ENCODE measurements at places on chromosomes 1 and 21. TPM values are rescaled to one million over a fixed set of nuclear protein-coding genes. Genes with fewer than 3 reads are reported as not detected.

OR2T6 gene
- total RNA-seq: not detected

SAMD11 gene
- total RNA-seq: 3.4 TPM

LGR6 gene
- not detected for total RNA-seq

FABP3 gene
- 5.1 TPM for total RNA-seq

OR2L2 gene
- not detected for total RNA-seq

RHBDL2 gene
- 0.17 TPM for total RNA-seq

TSACC gene
- total RNA-seq: not detected

DPYD gene
- 46.6 TPM for total RNA-seq

TRIM45 gene
- total RNA-seq: 1.9 TPM

NR5A2 gene
- total RNA-seq: not detected

NAV1 gene
- total RNA-seq: 34.7 TPM

PLA2G2D gene
- not detected for total RNA-seq

SPATA21 gene
- total RNA-seq: not detected

CRYAA gene
- not detected for total RNA-seq

LORICRIN gene
- total RNA-seq: not detected

XCL1 gene
- not detected for total RNA-seq

PODN gene
- not detected for total RNA-seq

CLDN17 gene
- total RNA-seq: not detected

KRTAP13-4 gene
- total RNA-seq: not detected

DEDD gene
- total RNA-seq: 29.6 TPM

GJB5 gene
- total RNA-seq: not detected

AMPD1 gene
- total RNA-seq: not detected

TMEM35B gene
- total RNA-seq: 42.7 TPM

SLC30A2 gene
- not detected for total RNA-seq

SLC25A34 gene
- total RNA-seq: 0.19 TPM

PCSK9 gene
- total RNA-seq: 0.11 TPM

SLC25A24 gene
- 76.9 TPM for total RNA-seq

LCE2B gene
- total RNA-seq: not detected

C1orf87 gene
- total RNA-seq: not detected

PM20D1 gene
- not detected for total RNA-seq

Measured in LHCN-M2 (cell line).